SHP77 (cell line): ENCODE measurements at places on chromosomes 7 and 10.

GRCh38 chr7:140915935-140916555, 8.7 kb downstream of the BRAF start:
- DNase-seq = no peak

- DNase-seq = no peak
Observed at GRCh38 chr10:29994811-29995210, 64.6 kb downstream of the JCAD start.

- DNase-seq = no peak
Observed at GRCh38 chr10:112959207-112959838, 9.3 kb downstream of the TCF7L2 start.

DNA sequence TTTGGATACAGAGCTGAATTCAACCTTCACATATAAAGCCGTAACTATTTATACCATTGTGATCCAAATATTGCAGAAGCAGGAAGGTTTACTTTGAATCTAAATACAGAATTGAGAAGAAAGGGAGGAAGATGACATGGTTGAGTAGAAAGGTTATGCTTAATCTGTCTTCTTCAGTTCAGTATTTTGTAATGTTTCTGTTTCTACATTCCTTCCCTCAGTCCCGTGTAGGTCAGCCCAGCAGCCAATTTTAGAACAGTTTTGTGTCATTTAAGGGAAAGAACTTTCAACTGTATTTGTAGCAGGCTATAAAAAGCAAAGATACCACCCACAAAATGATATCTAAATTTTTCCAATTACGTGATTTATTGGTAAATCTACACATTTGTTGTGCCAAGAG, 97.4 kb downstream of the CPED1 start:
- DNase-seq = no peak

GRCh38 chr10:89091496-89091895, 100.9 kb downstream of the FAS start:
- DNase-seq = no peak

GRCh38 chr10:35219292-35219691, 92.6 kb downstream of the CREM start:
- DNase-seq = no peak

DNA sequence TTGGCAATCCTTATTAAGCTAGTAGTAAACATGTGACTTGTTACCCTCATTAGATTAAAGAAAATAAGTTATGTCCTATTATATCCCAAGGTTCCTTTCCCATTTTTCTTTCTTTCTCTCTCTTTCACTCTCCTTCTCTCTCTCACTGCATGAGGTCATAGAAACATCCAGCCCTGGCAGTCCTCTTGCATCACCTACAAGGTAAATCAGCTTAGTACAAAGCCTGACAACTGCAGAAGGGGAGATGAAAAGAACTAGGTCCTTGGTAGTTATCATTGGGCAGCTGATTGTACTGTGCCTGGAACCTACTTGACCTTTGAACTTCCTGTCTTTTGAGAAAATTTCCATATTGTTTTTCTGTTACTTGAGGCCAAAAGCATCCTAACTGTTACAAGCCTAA, 307.9 kb upstream of the SP8 start:
- DNase-seq = no peak

- no peak for DNase-seq
Observed at GRCh38 chr10:61973169-61973568, 71.7 kb downstream of the ARID5B start.

GRCh38 chr7:7264306-7265040, 82.1 kb downstream of the C1GALT1 start:
- no peak for DNase-seq

- DNase-seq = no peak
Observed at GRCh38 chr7:32865448-32866030, 26.0 kb downstream of the KBTBD2 start.

- no peak for DNase-seq
Observed at GRCh38 chr10:6347391-6347951, 144.7 kb downstream of the PFKFB3 start.

GRCh38 chr10:69500864-69501468, 49.7 kb downstream of the TSPAN15 start:
- DNase-seq = no peak

- DNase-seq = no peak
Observed at GRCh38 chr10:47291682-47292081, 8.3 kb upstream of the GDF10 start.

GRCh38 chr10:84076047-84076388, 63.3 kb upstream of the GHITM start:
- DNase-seq = no peak

- DNase-seq = no peak
Observed at GRCh38 chr7:100370303-100370702, 3.0 kb upstream of the PILRA start.

DNA sequence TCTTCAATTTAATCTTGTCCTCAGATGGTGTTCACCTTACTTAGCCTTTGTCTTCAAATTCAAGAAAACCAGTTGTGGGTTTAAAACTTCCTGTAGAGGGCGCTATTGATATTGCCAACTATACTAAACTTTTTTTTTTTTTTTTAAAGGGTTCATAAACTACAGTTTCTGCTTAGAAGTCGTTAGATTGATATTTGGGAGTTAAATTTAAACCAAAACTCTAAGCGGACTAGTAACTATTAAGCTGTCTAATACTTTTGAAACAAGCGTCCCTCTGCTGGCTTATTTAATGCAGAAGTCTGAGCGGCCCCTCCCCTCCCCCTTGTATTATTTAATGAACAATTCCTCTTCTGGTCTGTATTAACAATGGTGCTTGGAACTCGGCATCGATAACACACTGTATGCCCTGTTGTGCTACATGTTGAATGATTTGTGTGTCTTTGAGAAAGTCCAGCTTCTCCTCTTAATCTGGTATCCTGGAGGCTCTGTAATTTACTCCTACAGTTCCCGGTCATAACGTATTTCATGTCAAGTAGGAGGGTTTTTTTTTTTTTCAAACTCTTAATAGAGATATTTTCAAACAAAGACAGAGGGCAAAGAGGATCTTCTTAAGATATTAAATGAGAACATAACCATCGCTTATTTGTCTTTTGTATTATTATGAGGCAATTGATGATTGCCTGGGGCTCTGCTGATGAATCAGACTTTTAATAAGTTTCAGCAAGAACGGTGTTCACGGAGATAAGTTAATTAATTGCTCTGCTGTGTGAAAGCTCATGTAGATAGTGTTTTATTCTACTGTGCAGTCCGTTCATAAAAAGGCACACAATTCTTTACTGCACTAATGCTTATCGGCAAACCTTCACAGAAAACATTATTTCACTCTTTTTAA, 22.6 kb upstream of the CREB5 start:
- DNase-seq = peak; percentile 76

GRCh38 chr7:3446786-3447185, 145.7 kb downstream of the SDK1 start:
- DNase-seq = no peak

- DNase-seq = no peak
Observed at GRCh38 chr7:101956130-101956529, 138.7 kb downstream of the CUX1 start.

DNA sequence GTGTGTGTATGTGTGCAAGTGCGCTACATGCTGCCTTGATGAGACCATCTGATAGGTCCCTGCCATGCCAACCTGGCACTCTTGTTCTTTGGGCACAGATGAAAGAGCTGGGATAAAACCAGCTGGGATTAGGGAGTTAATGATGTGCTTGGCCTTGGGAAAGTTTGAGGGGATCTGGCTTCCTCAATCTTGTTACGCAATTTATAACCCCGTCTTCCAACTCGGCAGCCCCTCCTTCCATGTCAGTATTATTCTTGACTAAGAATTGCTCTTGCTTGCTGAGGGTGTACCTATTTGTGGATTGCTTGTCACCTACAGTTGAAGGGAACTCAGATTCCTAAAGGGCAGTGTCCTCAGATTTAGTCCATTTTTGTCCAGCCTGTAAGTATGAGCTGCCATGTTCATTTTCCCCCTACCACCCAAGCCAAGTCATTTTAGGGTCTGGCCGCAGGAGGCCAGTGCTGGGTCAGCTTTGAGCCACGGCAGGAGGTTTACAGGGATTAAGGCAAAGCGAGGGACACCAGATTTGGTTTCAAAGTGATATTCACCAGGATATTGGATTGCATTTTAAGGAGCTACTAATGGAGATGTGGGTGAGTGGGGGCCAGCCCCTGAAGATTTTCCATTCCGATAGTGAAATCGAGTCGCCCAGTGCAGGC, 34.1 kb upstream of the KCNMA1 start:
- no peak for DNase-seq

DNA sequence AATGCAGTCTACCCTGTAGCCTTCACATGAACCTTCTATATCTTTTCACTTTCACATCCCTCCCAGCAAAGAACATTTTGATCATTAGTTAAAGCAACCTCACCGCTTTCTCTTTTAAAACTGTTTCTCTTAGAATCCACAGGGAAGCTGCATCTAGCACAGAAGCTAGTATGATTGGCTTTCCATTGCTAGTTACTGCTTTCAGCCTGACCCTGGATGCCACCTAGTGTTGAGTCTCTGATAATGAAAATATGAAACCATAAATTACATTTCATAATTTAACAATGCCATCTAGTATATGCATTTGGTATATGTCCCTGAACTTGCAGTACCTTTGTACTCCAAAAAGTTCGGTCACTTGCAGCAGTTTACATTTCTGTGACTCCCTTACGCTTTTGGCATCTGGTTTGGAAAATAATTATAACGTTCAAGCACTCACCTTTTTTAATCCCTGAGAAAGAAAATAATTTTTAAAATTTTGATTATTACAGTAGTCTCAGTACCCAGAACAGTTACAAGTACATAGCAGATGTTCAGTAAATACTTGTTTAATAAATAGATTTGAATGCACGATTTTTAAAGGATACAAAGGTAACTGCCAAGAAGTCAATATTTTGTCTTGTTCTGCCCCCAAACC, 22.7 kb downstream of the CISD1 start:
- no peak for DNase-seq

DNA sequence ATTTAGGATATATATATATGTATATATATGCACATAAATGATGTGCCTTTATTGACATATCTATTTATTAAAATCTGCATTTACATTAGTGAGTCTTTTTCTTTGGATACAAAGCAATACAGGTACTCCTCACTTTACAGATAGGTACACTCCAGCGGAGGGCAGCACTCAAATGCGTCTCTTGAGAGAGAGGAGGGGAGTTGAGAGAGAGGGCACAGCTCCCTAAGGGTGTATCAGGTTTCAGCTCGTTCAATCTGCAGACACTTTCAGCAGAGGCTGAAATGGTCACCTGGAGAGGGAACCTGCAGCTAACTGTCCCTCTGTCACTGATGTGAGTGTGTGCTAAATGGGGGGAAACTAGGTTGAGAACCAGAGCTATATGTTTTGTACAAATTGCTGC, 21.5 kb downstream of the C10orf53 start:
- peak; percentile 2 for DNase-seq

GRCh38 chr10:34838366-34838900, 23.3 kb upstream of the PARD3 start:
- no peak for DNase-seq

GRCh38 chr7:141268614-141269013, 194.8 kb downstream of the TMEM178B start:
- DNase-seq = no peak

DNA sequence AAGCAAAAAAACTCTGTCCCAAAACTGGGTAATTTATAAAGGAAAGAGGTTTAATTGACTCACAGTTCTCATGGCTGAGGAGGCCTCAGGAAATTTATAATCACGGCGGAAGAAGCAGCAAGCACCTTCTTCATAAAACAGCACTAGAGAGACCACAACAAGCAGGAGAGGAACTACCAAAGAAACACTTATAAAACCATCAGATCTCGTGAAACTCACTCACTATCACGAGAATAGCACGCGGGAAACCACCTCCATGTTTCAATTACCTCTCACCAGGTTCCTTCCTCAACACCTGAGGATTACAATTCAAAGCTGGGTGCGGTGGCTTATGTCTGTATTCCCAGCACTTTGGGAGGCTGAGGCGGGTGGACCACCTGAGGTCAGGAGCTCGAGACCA, 48.5 kb downstream of the PDIA4 start:
- DNase-seq = no peak

DNA sequence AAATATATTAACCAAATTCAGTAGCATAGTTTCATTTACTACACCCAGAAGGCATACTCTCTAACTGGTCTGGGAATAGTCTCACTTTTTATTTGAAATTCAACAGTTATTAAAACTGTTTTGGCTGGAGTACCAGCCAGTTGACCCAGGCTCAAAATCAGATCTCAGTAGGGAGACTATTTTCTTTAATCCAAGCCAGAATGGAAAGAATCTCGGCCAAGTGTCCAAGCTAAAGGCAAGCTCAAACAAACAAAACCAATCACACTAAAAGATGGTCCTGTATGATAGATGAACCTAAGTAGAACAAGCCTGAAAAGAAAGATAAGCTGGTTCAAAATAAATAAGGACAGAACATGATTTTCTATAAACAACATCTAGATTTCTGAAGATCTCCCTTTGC, 259.6 kb upstream of the POM121L12 start:
- DNase-seq = no peak

- DNase-seq = peak; percentile 38
Observed at GRCh38 chr10:76114581-76115001, 683.2 kb downstream of the LRMDA start.

DNA sequence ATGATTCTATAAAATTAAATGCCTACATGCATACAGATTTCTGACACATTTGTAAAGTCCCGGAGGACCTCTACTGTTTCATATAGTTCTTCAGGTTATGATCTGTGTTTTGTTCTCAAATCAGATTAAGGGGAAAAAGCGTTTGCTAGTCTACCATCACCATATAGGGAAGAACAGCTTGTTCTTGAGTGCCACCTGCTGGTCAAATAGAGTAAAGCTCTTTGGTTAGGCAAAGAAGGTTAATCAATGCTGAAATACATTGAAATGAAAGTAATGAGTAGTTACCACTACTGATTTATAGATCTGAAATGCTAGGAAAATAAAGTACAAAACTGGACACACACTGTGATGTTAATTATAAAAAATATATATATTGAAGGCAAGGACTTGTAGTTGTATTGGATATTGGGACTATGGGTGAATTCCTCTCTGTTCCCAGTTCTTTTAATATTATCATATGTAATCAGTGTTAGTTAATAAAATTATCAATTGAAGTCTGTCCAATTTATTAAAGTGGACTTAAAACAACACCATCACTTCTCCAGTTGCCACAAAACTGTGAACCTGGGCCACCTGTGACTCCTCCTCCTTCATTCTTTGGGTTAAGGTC, 72.6 kb upstream of the PDLIM1 start:
- DNase-seq = peak; percentile 46

DNA sequence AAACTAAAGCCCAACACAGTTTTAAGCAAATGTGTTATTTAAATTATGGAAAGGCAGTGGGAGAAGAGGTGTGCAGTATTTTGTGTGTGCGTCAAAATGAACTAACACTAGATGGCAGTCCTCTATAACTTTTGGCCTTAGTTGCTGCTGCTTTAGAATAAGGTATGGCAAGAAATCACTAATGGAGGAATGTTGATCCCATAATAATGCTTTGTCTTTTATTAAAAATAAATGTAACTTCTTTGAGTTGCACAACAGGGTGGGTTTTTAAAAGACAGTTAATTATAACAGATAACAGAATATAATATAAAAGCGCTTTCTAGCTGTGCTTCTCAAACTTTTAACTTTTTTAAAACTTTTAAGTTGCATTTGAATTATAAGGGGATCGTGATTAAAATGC, 56.4 kb downstream of the BBS9 start:
- DNase-seq = peak; percentile 56
